ENCODE measurements at places on chromosomes 6 and 20.

DNA sequence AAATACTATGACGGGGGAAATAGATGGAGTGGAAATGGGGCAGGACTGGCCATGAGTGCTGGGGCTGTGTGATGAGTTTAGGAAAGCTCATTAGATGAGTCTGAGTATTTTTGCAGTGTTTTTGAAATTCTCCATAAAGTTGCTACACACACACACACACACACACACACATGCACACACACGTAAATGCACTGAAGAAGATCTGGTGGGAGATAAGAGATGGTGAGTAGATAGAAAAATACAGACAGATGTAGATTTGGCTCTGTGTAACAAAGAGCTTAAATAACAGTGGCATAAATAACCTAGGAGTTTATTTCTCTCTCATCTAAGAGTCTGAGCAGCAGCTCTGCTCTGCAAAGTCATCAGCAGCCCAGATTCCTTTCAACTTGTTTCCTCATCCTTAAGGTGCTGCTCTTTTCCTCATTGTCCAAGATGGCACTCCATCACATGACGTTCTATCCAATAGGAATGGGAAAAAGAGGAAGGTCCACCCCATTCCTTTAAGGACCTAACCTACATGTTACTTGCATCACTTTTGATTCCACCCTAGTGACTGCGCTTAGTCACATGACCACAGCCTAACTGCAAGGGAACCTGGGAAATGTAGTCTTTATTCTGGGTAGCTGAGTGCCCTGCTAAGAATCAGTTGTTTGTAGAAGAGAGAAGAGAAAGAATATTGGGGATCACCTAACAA, 76.4 kb downstream of the EYA2 start:
- DNase-seq: no peak

DNA sequence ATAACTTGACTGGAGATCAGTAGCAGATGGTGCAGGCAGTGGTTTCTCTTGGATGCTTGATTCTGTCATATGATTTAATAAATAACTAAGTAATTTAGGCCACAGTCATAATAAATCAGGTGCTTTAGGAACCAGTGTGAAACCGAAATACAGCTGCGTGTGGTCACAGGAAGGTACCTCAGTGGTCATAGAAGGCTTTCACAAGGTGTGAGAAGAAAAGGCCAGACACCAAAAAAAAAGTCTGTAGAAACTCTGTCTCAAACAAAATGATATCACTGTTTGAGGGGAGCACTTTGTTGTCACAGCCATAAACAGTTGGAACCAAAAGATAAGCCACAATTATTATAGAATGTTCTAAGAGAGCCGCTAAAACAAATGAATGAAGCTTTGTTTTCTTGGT, 56.5 kb downstream of the ARMC2 start:
- DNase-seq: no peak

DNA sequence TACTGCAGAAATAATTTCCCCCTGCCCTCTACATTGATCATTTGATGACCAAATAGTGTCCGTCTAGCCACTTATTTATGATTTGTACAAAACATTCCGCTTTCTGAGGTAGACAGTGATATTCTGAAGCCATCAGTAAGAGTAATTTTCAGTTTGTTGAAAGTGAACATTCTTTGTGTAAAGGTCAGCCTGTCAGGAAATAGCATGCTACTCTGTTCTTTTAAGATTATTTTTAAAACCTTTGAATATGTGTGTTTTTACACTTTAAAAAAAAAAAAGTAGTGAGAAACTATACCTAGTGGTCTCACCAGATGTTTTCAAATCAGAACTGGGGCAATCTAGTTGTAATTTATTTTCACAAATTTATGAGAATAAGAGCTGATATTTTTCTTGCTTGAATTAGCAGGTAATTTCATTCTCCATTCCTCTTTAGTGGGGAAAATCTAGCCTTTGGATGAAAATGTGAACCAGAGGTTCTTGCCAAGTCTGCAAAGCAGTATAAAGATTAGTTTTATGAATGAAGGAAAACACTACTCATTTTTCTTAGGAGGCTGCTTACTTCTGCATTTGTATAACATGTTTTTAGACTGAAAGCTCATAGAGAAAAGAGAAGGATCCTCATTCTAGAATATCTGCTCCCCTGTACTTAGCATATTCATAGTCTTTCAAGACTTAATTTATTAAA, 12.1 kb upstream of the REV3L start:
- DNase-seq: no peak

DNA sequence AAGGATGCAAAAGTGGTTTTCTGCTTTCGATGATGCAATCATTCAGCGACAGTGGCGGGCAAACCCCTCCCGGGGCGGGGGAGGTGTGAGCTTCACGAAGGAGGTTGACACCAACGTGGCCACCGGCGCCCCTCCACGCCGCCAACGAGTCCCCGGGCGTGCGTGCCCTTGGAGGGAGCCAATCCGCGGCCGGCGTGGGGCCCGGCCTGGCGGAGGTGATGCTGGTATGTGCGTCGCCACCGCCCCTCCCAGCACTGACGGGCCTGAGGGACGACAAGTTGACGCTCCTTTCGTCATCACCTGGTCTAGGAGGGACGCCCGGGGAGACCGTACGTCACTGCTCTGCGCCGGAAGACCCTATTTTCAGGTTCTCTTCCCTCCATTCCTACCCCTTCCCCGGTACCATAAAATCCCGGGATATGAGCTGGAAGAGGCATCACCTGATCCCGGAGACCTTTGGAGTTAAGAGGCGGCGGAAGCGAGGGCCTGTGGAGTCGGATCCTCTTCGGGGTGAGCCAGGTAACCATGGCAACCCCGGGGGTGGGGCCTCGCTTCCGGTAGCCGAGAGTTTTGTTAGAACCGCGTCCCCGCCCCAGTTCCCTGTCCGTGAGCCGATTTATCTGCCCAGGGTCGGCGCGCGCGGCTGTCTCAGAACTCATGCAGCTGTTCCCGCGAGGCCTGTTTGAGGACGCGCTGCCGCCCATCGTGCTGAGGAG, at the start of gene DXO:
TSS of gene DXO (minus strand) at position 146 of the 716 bp plus-strand sequence. CDS start 463 bp downstream, outside the sequence.
- peak; percentile 97 for DNase-seq

DNA sequence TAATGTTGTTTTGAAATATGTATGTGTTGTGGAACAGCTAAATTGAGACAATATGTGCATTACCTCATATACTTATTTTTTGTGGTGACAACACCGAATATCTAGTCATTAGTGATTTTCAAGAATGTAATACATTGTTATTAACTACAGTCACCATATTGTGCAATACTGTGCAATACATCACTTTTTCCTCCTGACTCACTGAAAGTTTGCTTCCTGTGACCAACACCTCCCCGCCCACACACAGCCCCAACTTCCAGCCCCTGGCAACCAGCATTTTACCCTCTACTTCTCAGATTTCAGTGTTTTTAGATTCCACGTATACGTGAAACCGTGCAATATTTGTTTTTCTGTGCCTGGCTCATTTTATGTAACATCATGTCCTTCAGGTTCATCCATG, 627.9 kb downstream of the PRKN start:
- no peak for DNase-seq

DNA sequence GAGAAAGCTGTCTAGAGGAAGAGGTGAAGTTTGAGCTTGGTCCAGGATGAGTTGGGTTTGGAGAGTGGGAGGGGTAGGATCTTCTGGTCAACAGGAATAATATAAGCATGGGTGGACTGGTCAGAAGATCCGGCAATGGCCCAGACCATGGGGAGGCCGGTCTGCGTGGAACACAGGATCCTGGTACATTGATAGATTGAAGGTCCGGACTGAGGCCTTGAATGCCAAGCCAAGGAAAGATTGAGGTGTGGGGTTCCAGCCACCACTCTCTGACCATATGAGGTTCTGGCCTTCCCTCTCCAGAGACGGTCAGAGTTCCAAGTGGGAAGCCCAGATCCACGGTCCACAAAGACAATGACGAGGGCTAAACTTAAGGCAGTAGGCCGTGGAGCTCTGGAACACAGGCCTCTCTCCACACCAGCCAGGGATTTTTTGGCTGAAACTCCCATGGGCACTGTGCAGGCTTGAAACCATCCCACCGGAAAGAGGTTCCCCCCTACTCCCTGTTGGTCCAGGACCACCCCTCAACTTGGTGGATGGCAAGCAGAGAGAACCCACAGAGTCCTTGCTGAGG, 3.2 kb downstream of the MDFI start:
- DNase-seq: no peak

- DNase-seq: peak; percentile 48
These were observed 75.5 kb upstream of the SCP2D1 start for GRCh38 chr20:18738055-18738454.

DNA sequence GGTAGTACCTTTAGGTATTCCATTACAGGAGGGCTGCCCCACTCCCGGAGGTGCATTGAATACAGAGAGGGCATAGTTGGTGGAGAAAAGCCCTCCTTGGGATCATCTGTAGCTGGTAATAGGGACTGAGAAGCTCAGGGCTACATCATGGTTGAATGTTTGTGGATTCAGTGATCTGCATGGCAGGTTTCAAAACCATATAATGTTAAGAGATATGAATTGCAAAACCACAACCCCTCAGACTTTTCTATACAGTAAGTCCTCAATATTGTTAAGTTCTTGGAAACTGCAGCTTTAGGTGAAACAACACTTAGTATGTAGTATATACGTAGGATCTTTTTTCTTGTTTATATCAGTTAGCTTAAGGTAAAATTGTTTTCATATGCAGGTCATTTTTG, 11.3 kb downstream of the TULP4 start:
- no peak for DNase-seq

- DNase-seq: no peak
These were observed 707.9 kb downstream of the RFPL4B start for GRCh38 chr6:113055061-113055460.

- no peak for DNase-seq
These were observed 203.3 kb upstream of the IMPG1 start for GRCh38 chr6:76275746-76276145.

GRCh38 chr20:33328157-33329137, 45.4 kb downstream of the BPIFB1 start:
- no peak for DNase-seq

DNA sequence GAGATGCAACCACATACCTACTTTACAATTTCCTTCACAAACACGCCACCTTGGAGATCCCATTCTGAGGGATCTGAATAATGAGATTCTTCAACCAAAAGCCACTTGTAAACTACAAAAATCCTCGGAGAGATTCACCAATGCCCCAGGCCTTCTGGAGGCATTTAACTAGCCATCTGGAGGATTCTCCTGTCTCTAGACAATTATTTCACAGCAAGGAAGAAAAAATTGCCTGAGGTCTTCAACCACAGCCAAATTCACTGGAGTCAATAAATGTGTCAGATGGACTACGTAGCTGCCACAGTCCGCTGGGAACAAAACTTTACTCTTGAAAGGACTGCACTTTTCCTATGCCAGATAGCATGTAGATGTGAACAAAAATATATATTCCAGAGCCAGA, 19.0 kb upstream of the DCDC2 start:
- DNase-seq: no peak

GRCh38 chr20:59790346-59790745, 143.1 kb downstream of the SYCP2 start:
- no peak for DNase-seq

DNA sequence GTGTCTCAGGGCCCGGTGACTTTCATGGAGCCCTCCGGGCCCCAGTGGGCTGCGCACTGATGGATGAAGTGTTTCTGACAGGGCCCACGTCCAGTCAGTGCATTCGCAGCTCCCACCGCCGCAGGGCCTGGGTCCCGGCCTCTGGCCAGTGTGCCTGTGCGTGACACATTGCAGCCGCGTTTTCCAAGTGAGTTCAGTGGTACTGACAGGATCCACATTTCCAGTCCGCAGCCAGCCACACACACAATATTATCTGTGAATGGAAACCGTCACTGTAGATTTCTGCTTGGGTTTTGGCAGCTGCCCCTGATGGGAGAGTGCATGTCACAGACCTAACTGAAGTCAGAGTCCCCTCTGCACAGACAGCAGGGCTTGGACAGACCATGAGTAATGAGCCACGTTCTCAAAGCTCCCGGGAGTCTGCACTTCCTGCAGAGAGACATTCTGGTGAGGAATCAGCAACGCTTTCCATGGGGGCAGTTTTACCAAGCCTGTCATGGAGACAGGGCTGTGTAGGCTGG, 171.4 kb downstream of the MYLK4 start:
- no peak for DNase-seq

GRCh38 chr6:104522533-104522932, 337.2 kb downstream of the HACE1 start:
- no peak for DNase-seq

GRCh38 chr6:12037798-12038197, 25.7 kb downstream of the HIVEP1 start:
- DNase-seq: no peak

- DNase-seq: no peak
These were observed 33.3 kb upstream of the CITED2 start for GRCh38 chr6:139407718-139408222.

DNA sequence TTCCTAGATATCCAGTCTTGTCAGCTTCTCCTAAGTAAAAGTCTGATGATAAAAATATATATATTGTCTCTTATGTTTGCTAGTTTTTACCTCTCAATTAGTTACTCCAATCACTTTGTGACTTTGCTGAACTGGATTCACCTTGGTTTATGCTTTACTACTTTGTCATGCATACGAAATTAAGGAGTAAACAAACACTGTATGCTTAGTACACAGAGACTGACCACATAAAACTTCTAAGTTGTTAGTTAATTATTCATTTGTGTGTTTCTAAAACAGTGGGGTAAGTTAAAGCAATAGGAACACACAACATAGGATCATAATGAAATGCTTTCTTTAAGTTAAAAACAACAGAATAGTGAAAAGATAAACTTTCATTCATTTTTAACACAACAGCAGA, 877.3 kb upstream of the MAP3K7 start:
- DNase-seq: no peak

GRCh38 chr6:83470001-83470400, 39.1 kb upstream of the ME1 start:
- no peak for DNase-seq

- DNase-seq: no peak
These were observed 6.9 kb upstream of the PRND start for GRCh38 chr20:4714818-4715217.

Data from CD4-positive, alpha-beta T cell treated with Interleukin-15 for 4 hours (primary cell).